ENCODE measurements at places on chromosomes 3 and 15.

DNA sequence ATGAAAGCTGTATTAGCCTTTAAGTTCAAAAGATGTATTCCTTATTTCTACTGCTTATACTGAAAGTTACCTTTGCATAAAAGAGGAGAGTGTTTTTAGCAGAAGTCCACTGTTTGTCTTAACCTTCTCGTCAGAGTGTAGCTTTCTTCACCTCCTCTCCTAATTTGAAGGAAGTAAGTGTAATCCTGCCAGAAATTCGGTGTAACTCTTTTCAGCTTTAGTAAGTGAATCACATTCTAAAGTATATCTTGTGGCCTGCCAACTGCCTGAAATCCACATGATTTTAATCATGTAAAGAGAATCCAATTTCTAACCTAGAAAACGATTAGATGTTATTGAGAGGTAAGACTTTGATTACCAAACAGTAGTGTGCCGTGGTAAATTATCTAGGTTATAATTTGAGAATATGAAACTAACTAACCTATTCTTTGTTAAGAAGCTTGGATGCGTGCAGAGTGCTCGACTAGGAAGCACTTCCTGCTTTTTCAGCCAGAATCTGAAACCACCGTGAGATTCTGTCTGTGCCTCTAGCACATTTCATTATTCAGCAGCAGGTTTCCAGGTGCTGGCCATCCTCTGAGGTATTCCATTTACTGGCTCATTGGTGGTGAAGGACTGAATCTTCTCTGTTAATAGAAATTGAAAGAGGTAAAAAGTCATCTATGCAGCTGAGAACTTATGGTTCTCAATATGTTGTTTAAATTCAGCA is 7.5 kb downstream of the GYG1 start:
- no peak for DNase-seq

DNA sequence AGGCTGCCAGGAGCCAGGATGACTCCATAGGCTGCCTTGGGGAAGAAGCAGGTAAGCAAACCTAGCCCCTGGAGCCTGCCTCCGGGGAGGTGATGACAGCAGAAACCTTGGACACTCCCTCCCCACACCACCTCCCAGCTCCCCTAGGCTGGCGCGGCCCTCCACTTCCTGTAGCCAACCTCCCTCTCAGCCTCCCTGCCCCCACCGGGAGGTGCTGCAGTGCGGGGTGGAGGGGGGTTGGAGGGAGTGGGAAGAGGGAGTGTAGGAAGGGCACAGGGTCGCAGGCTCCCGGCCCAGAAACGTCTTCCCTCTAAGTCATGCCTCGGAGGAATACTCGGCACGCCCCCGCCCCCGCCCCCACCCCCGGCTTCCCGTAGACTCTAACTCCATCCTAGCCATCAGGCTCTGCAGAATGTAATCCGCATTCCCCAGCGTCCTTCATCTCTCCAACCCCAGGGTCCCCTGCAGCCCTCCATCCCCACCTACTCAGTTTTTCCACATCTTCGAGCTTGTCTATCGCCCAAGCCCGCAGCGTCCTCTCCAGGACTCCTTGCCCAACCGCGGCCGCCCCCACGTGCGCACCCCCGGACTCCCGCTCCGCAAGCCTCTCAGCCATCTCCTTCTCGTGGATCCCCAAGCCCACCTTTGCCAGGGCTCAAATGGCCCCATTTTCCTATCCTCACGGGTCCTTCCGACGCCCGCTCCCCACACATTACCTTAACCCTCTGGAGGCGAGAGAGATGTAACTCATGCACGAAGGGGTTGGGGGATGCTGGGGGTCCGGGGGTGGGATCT is 528 bp downstream of the LPCAT4 start:
- DNase-seq: peak; percentile 15

GRCh38 chr3:114213292-114213626 is 24.1 kb downstream of the ZNF80 start:
- no peak for DNase-seq

GRCh38 chr15:81400640-81401236 is 26.7 kb upstream of the TMC3 start:
- no peak for DNase-seq

GRCh38 chr3:37674111-37674510 is 187.6 kb upstream of the CTDSPL start:
- no peak for DNase-seq

DNA sequence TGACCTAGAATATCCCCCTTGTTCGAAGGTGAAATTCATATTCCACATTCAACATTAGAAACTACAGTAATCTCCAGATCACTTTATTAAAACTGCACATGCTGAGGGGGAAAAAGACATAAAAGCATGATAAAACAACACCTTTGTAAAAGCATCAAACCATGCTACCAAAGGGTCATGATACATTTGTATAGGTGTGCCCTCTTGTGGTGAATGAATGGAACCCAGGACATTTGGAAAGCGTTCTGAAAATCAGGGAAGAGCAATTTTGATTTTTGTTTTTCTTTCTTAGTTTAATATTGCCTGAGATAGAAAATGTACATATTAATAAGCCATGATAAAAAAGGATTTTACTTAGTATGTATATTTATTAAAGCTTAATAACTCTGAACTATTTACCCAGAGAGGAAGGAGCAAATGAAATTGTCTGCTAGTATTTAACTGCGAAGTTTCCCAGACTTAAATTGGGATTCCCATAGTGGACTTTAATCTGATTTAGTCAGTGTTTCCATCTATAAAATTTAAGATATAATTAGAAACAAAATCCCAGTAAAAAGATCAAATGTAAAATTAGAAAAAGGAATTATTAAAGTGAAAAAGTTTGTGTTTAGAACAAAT is 105.8 kb upstream of the ARL6 start:
- DNase-seq: no peak

DNA sequence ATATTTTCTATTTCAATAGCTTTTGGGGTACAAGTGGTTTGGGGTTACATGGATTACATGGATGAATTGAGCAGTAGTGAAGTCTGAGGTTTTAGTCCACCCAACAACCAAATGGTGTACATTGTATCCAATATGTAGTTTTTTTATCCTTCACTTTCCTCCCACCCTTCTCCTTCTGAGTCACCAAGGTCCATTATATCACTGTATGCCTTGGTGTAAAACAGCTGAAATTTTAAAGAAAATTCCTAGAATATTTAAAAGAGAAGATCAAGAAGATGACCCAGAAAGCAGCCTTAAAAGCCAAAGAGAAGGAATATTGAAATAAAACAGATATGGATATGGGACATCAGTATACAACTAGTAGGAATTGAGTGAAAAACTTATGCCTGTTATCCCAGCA is 204.2 kb upstream of the COL8A1 start:
- no peak for DNase-seq

DNA sequence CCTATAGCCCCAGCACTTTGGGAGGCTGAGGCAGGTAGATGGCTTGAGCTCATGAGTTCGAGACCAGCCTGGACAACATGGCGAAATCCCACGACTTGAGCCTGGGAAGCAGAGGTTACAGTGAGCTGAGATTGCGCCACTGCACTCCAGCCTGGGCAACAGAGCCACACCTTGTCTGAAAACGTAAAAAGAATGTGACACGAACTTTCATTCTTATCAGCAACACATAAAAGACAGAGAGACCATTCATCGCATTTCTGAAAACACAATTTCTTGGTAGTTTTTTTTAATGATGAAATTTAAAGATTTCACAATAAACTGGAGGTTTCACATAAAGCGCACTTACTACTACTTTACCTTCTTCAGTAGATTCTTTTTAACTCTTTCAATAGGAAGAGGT is 18.4 kb downstream of the HLTF start:
- DNase-seq: no peak

DNA sequence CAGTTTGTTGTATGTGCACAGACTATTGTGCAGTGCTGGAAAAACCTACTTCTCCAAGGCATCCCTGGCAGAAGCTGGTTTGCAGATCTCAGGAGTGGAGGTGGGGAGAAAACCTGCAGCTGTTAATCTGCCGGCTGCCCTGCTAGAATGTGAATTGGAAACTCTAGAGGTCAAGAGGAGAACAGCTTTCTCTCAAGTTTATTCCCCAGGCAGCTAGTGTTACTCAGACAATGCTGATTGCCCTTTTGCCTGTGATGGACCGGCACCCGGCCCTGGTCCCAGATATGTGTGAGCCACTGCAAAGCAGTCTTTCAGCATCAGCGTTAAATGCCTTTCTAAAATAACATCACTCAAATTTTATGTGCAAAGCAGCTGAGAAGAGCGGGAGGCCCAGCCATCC is 129.7 kb upstream of the TPM1 start:
- DNase-seq: no peak

GRCh38 chr15:30033763-30034162 is 49.0 kb upstream of the GOLGA8J start:
- no peak for DNase-seq

DNA sequence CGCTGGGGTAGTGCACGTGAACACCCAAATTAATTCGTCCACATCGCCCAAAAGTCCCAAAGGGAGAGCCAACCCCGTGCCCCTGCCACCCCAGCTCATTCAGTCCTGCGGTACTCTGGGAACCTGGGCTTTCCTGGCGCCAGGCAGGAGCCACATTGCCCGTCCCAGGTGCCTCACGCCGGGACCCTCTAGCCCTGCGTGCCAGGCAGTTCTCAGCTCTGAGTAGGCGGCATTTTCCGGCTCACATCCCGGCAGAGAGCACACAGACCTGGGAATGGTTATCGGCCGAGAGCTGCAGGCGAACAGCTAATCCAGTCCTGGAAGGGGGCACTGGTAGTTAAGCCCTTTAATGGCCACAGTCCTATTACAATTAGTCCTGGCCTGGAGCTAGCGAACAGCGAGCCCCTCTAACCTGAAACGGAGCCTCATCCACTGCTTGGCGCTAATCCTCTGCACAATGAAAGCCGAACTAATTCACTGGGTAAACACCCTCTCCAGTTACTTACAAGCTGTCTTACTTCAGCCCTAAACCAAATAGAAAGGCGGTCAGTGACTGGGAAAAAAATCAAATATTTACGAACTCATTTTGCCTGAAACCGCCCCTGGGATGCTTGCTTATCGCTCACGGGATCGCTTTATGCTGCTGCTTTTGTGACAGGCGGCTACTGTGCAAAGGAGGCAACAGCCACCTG is 254.6 kb upstream of the SOX14 start:
- DNase-seq: no peak

DNA sequence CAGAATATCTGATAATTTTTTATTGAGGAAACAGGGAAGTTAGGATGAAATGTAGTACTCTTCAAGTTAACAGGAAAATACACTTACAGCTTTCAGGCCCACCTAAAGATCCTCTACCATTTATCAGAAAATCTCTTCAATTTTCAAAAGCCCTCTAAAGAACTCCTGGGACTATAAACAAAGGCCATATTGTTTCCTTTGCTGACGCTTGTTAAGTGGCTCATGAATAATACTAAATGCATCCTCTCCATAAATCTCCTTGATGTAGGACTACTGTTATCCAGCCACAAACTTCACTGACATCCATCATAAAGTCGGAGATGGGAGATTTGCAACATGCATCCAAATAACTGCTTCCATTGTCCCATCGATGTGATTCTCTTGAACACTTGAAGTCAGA is 326.5 kb downstream of the ZIC1 start:
- no peak for DNase-seq

DNA sequence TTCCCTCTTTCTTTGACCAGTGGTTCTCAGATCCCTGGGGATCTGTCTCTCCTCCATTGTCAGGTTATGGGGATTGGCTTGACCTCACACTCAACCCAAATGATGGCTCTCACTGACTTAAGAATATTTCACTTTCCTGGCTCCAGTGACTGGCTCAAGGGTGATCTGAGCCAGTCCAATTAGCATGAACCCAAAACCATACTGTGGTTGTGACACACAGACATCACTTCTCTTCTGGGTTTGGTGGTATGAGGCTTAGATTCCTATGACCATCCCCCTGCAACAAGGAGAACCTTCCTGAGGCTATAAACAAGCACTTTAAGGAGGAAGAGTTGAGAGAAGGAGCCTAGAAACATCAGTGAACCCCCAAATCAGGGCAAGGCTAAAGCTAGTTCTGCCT is 85.8 kb downstream of the KCNAB1 start:
- DNase-seq: no peak

GRCh38 chr3:180947761-180948390 is 35.4 kb downstream of the FXR1 start:
- DNase-seq: no peak

DNA sequence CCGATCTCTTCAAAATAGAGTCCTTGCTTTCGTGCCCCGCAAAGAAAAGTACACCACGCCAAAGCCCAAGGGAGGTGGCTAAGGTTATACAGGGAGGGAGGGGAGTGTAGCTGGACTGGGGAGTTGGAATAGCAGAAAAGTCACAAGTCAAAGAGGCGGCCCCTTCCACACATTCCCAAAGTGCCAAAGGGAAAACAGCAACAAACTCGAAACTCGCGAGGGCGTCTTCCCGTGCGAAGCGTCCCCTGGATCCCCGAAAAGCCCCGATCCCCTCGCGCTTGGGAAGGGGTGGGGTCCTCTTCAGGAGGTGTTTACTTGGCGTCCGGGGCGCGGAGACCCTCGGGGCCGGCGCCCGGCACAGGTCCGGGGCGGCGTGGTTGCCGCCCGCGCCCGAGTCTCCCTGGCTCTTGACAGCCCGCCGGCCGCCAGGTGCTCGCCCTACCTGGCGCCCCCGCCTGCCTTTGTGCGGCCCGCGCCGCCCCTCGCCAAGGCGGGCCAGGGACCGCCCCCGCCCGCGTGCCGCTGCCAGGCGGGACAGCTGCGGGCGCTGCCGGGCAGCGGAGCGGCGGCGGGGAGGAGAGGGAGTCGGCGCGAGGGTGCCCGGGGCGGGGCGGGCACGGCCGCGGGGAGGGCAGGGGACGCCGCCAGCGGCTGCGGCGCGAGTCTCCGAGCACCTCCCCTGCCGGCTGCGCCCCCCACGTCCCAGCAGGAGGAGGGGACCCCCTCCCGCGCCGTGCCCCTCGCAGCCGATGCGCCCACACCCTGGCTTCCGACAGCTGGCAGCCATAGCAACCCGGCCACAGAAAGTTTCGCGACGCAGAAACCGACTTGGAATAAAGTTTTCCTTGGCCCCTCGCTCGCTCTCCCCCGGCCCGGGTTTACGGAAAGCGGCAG is 966 bp downstream of the MYO1E start:
- DNase-seq: no peak

DNA sequence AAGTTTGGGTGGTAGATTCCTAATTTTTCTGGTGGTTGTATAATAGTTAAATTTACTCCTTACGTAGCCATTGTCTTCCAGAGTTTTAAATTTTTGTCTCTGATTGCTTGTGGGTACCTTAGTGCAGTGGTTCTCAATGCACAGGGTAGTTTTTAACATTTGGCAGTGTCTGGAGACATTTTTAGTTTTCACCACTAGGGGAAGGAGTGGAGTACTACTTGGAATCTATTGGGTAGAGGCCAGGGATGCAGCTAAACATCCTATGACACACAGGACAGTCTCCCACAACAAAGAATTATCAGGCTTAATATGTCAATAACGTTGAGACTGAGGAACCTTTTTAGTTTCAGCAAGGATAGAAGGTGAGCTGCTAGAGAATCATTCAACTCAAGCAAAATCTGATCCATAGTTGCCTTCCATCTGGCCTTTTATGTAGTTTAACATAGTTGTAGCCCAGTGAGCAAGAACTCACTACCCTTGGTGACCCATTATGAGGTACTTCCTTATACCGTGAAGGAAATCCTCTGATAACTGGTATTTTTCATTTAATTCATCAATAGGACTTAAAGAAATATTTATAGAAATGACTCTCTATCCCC is 8.6 kb upstream of the STX19 start:
- DNase-seq: no peak
